ENCODE measurements at places on chromosomes 3 and 15.

- no peak for DNase-seq
These were observed 6.9 kb upstream of the FOXB1 start for GRCh38 chr15:59997070-59997701.

DNA sequence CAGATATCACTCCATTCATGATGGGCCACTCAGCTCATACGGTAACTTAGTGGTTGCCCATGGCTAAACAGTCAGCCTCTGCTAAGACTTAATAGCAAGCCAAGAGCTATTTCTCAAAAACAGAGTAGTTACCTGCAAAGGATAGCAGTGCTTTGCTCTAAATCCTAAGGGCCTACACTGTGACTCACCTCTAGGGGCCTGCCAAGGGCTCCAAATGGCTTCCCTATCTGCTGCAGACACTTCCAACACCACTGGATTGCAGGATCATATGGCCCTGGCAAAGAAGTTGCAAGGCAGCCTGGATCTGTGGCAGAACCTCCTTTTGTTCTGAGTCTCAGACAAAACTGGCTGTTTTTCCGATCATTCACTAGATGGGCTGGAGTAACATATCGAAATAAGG lies 17.8 kb downstream of the CGGBP1 start:
- DNase-seq, result no peak

DNA sequence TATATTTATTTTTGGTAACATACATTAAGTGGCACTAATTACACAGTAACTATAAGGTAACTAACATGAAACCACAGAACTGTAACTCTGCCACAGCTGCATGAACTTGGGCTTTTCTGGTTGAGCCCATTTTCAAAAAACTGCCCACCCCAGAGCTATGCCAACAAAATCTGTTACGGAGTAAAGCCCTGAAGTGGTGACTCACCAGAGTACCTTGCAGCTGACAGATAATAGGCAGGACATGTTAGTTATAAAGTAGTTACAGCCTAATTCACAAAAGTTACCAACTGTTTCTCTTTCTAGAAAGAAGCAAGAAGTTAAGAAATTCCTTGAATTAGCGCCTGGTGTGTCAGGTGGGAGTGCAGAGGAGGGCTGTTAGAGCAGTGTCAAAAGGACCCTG lies 1.5 kb upstream of the GPX1 start:
- DNase-seq, result no peak

DNA sequence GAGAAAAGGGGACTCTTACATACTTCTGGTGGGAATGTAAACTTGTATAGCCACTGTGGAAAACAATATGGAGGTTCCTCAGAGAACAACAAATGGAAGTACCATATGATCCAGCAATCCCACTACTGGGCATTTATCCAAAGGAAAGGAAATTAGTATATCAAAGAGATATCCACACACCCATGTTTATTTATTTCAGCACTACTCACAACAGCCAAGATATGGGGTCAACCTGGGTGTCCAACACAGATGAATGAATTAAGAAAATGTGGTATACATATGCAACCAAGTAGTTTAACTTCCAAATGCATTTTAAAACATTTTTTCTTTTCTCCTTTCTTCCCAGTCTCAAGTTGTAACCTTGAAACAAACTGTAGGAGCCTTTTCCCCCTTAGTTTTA lies 54.3 kb downstream of the IMPG2 start:
- DNase-seq, result no peak

DNA sequence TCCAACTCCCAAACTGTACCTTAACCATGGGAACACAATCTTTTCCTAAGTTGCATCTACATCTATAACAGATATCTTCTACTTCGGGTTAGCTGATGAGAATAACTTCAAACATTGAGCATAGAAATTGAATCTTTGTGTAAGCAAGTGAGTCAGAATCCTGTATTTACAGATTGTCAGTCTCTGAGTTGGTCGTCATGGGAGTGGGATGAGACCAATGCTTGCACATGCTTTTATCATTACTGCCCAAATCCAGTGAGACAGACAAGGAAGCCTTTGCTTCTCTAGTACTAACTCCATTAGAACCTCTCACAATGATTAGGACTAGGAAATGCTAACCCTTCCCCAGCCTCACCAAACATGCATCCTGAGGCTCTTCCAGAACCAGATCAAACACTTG lies 587.1 kb upstream of the ZNF717 start:
- DNase-seq, result no peak

- DNase-seq, result no peak
These were observed 1.1 kb downstream of the IGDCC3 start for GRCh38 chr15:65376767-65377104.

GRCh38 chr3:139937674-139938279 lies 2.8 kb downstream of the CLSTN2 start:
- peak; percentile 69 for DNase-seq

GRCh38 chr15:64619880-64620839 lies 155.2 kb downstream of the RBPMS2 start:
- DNase-seq, result no peak

DNA sequence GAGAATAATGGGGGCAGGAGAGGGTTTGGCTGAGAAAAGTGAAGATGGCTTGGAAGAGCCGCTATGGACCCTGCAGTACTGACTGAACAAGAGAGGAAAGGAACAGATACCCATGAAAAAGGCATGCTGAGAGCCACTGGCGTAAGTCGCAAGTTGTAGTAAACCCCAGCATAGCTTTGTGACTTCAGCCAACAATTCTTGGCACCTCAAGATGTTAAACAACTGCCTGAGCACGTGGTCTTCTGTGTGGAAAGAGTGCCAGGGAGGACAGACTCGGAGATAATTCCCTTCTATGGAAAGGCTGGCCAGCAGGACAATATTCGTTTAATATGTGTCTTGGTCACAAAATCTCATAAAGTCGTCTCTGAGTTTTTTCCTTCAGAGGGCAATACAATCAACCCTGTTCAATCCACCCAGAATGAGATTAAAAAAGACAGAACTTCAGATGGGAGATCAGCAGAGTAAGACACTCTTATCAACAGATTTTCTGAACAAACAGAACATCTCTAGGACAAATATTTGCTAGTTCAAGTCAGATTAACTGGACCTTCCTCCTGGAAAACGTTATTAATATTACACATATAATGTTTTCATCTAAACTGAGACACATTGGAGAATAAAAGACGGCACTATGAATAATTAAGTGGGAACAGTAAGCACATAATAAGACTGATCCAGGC lies 49.2 kb downstream of the NEK10 start:
- no peak for DNase-seq

GRCh38 chr3:31132132-31132769 lies 237.8 kb upstream of the GADL1 start:
- DNase-seq, result peak; percentile 27

DNA sequence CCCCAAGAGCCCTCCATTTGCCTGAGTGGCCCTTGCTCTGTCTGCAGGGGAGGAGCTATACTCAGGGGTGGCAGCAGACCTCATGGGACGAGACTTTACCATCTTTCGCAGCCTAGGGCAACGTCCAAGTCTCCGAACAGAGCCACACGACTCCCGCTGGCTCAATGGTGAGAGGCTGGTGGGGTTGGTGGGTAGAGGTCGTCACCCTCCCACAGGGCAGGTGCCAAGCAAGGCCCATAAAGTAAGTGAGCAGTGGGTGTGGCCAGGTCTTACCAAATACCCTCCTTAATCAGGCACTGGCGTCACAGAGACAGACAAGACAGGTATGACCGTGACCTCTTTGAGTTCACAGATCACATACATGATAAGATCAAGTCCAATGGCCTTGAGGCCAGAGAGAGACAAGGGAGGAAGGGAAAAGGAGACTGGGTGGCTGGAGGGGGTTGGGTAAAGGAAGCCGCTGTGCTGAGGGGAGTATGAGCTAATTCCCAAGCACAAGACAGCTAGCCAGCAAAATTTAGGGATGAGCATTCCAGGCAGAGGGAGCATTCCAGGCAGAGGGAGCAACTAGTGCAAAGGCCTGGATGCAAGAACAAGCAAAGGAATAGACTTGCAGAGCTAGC lies 2.5 kb downstream of the SEMA3B start:
- DNase-seq, result no peak

GRCh38 chr15:27805261-27806220 lies 293.6 kb downstream of the OCA2 start:
- no peak for DNase-seq

DNA sequence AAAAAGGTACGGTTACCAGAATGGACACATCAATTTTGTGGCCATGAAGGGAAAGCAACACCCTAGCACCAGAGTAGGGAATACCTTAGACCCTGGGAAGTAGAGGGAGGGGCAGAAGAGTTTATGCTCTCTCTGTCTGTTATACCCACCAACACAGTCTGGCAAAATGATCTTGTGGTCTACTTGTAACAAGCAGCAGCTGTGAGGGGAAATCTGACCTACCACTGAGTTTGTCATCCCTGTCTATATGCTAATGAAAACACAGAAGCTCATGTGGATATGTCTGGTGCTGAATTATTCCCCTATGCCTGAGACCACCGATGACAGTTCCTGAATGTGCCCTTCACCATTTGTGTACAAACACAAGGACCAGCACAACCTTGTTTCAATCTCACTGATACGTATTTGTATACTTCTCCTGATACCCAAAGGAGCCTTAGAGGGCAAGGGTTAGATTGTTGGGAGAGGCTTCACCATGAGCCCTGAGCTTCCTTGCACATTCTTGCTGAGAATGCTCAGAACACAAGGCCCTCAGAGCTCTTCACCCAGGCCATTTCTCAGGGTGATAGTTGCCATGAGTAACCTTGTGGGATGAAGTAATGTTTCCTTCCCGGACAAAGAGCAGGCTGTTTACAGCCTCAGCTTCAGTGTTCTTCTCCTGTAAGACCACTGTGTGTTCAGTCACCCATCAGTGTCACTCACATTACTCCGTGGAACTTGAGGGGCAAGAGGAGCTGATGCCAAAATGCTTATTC lies 24.7 kb upstream of the ZNF639 start:
- no peak for DNase-seq

GRCh38 chr15:78327466-78327865 lies 12.7 kb upstream of the CRABP1 start:
- DNase-seq, result peak; percentile 76

DNA sequence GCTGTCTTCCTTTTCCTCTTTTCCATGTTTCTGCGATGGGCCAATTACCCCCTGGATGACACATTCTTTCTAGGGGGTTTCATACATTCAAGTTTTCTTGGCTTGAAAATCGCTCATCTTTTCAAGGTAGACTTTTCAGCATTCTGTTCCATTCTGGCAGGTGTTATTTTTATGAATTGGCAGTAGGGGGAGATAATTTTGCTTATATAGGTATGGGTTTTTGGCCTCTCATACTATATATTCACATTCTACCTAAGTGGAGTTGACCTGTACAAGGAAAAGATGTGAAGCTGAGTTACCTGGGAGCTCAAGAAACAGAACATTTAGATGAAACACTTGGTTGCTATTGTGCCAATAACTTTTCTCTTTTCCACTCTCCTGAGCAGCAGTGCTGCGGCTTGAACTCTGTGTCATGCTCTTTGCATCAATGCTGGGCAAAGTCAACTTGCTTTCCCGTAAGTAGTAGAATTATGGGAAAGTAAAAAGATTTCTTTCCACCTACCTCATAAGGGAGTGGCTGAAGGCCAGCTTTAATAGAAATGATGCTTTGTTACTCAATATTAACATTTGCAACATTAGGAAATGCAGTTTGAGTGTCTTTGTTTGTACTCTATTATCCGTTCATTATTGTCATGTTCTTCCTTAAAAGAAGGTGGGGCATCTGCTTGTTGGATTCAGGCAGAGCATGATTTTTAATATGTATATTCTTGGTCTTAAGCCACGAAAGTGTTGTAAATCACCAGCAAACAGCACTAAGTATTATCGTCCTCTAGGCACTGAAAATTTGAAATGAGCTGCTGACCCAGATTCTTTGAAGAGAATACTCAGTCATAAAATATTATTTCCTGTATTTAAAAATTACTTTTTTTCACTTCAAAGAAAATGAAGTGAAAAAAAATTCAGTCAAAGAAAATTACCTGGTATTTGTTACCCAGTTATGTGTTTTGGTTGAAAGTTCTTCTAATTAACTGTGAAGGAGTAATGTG lies 27.7 kb upstream of the MFSD1 start:
- no peak for DNase-seq

DNA sequence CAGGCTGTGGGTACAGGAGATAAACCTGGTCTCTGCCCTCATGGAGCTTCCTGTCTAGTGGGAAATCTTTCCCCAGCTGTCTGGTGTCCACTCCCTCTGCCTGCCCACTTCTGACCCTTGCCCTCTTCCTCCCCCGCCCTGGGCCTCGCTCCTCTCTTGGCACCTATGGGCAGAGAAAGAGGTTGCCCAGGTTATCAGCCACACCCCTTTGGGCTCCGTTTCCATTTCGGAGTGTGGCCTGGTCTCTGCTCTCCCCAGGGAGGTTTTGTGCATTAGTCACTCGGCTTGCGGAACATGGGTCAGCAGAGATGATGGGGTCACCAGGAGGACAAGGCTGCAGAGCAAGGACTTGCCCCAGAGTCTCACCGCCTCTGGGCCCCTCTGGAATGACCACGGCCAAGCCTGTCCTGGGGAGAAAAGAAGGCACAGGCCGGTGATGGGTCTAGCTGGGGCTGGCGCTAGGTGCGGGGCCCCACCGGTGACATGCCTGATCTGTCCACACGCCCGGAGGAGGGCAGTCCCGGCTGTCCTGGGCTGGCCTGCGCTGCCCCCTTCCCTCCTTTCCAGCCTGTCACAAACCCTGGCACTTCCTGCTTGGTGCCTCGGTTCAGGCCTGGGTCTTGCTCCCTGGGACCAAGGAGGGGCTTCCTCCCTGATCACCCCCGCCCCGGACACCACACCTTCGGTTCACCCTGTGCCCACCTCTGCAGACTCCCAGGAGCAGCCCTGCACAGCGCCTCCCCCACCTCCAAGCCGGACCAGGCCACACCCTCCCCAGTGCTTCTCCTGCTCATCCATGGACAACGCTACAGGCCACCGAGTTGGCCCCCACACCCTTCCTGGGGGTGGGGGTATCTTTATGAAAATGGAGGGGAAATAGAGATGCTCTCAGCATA lies 35.6 kb upstream of the MUC4 start:
- no peak for DNase-seq

DNA sequence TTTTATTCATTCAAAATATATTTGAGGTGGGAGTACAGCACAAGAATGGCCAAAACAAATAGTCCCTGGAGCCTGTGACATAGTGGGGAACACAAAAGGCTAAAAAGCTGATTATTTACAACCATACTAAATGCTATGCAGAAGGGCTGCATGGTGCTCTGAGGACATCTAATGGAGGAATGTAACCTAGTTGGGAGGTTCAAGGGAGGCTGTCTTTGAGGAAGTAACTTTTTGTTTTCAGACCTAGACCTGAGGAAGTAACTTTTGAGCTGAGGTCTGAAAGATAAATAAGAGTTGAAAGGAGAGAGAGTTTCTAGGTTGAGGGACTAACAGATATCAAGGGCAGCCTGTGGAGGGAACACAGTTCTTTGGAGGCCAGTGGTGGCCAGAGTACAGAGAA lies 34.8 kb upstream of the RASA2 start:
- DNase-seq, result peak; percentile 75

Data from inflammatory macrophage treated with lipopolysaccharide for 1 hour (primary cell).